ENCODE measurements at places on chromosomes 5 and 9.

- DNase-seq: no peak
Observed at GRCh38 chr9:15192856-15193255, 114.2 kb downstream of the TTC39B start.

- DNase-seq: no peak
Observed at GRCh38 chr5:148953711-148954110, 109.2 kb downstream of the SH3TC2 start.

GRCh38 chr9:113955076-113955752 lies 79.1 kb downstream of the ZNF618 start:
- no peak for DNase-seq

DNA sequence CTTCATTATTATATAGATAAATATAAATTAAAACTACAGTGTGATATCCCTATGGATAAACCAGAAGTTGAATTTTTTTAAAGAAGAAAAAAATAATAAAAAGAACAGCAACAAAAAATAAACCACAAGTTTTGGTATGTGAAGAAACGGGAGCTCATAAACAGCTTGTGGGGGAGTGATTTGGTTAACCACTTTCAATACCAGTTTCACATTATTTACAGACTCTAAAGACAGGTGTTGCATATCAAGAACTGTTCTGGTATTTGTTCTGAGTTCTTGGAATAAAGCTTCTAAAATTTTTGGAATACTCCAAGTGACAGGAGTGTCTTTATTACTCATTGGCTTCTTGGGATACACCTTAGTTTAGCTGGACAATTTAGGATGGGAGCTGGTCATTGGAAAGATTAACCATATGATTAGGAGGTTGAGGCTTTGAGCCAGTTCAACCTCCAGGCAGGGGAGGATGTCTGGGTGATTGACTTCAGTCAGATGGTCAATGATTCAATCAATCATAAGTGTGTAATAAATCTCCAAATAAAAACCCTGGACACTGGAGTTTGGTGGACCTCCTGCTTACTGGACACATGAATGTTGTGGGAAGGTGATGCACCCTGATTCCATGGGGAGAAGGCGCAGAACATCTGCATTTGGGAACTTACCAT lies 2223.1 kb upstream of the C9orf72 start:
- no peak for DNase-seq

DNA sequence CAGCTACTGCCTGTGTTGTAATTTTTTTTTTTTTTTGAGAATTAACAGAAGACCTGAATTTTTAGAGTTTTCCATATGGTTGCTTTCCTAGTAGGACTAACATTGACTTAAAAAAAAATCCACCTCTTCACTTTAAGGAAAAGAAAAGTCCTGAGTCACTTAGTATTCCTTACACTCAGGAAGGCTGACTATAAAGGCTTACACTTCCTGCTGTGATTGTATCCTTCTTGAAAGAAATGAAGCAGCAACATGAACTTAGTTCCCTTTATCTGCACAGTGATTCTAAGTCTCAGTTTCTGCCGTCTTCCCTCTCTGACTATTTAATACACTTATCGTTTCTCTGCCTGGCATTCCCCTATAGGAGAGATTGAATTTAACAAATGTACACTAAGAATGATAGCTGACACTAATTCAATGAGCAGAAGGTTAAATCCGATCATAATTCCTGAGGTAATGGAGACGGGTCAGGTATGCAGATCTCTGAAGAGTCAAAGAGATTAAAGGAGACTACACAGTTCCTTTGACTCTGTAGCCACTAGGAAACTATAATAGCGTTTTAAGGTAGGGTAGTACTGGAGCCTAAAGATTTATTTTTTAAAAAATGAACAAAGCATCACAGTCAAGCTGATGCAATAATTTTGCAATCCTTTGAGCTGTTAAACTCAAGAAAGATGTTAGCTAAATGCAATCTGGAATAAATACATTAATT lies 185.1 kb upstream of the ELAVL2 start:
- DNase-seq: no peak

Measured in stimulated activated CD4-positive, alpha-beta T cell treated with anti-CD3 and anti-CD28 coated beads, Interleukin-12 subunit alpha, Interleukin-12 subunit beta, amount 100 ng/mL, for 4 hours (primary cell).